T47D (cell line): ENCODE measurements at places on chromosomes 7 and 10.

GRCh38 chr10:97861097-97861750, 11.6 kb downstream of the GOLGA7B start:
- no peak for DNase-seq

DNA sequence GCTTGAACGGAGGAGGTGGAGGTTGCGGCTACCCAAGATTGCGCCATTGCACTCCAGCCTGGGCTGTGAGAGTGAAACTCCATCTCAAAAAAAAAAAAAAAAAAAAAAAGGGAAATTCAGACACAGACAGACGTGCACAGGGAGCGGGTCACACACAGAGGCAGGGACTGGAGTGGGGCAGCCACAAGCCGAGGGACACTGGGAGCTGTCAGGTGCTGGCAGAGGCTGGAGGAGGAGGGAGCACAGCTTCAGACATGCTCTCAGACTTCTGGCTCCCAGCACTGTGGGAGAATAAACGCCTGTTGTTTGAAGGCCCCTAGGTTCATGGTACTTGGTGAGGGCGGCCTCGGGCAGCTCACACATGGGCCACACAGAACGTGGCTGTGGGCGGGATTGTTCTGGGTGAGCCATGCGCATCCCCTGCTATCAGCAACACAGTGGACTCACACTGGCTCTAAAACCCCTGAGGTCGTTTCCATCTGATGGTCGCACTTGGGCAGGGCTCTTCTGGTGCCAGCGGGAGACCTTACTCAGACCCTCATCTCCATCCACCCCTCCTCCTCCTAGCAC, 375.9 kb downstream of the DNAJB6 start:
- DNase-seq: no peak

GRCh38 chr7:9120331-9120730, 686.9 kb downstream of the NXPH1 start:
- peak; percentile 18 for DNase-seq

GRCh38 chr7:151679881-151680612, 160.4 kb upstream of the RHEB start:
- no peak for DNase-seq

DNA sequence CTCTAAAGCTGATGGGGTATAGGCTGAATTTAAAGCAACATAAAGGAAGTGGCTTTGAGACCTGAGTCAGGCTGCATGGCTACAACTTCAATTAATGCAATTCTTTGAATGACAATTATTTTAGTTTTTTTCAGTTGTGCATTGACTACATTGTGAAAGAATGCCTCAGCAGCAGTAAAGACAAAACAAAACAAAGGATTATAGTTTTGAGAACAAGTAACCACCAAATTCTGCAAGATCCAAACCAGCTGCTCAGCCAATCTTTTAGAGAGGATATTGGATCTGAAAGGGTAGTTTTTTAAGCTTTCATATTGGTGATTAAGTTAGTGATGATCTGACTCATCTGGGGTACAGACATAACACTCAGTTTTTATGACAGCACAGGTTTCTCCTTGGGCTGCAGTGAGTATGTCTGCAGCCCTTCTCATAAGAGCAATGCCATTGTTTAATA, 40.6 kb upstream of the ABCA13 start:
- DNase-seq: no peak

DNA sequence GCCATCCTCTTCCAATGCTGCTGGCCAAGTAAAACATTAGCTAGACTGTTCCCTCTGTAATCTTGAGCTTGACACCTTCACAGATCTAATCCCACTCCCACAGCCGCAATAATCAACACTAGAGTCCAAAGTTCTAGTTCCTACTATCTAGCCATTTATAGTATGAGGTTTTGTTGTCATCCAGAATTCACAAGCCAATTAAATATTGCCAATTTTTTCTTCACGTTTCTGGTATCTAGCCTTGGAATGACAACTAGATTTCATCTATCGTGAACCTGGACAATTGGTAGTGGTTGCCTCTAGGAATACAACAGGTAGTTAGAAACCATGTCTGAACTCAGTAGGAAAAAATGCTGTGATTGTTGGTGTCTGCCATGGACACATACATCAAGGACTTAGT, 10.4 kb downstream of the WASL start:
- no peak for DNase-seq

GRCh38 chr7:36985866-36986400, 261.6 kb upstream of the AOAH start:
- peak; percentile 41 for DNase-seq

DNA sequence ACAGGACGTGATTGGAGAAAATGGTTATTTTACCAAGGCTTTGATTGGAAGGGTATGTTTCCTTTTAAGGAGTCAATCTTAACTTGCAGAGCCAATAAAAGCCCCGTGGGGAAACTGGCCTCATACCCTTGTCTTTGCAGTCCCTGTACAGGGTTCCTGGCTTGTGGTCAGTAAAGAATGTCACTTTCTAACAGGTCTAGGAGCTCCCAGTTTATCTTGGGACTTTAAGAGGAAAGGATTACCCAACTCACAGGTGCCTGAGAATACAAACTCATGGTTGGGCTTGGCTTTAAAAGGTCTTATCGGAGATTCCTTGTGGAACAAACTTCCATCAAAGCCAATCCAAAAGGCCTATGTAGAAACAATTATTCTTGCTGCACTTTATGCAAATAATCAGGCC, 221.8 kb downstream of the PHF14 start:
- no peak for DNase-seq

- no peak for DNase-seq
These were observed 21.9 kb upstream of the CFAP46 start for GRCh38 chr10:132964231-132964630.

DNA sequence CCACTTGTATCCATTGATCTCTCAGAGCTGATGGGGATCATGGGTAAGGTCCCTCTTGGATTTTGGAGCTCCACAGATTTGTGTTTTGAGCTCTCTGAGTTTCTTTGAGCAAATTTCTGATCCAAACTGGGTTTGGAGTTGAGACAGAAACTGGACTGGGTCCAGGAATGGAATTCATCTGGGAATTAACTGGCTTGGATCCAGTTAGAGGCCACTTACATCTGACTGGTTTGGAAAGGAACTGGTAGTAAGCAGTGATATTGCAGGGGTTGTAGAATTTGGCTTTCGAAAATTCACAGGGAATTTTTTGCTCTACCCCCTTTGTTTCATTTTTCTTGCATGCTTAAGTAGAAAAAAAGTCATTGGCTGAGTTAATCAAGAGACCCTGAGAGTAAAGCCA, 245.6 kb downstream of the SEMA3D start:
- DNase-seq: no peak

GRCh38 chr10:118957443-118957825, 72.1 kb upstream of the NANOS1 start:
- no peak for DNase-seq

DNA sequence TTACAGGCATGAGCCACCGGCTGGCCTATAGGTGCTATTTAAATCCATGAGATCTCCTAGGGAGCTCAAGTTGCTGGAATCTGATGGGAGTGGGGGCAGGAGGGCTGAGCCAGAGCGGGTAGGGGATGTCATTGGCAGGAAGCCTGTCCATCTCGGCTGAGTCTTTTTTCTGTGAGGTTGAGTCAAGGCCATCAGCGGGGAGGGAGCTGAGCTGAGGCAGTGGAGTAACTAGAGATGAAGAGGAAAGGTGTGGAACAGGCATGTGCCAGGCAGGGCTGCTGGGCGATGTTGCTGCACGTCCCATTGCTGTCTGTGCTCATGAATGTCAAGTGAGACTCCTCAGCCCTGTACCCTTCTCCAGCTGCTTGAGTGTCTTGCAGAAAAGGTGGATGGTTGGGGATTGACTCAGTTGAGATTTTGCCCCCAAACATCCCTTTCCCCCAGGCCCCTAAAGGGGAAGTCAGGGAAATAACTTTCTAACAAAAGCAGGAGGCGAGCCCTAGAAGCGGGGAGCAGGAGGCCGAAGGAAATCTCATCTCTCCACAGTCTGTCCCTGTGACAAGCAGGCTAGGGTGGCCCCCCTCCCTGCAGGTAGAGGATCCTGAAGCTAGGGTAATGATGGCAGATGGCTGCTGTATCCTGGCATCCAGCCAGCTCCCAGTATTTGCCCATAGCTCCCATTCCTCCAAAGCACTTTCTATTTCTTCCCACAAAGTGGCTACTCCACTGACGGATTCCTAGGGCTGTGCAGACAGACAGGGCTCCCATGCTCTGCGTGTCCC, 5.4 kb downstream of the ATP6V1F start:
- peak; percentile 22 for DNase-seq

GRCh38 chr7:27942711-27943110, 202.7 kb downstream of the TAX1BP1 start:
- no peak for DNase-seq
